NCI-H1930 (cell line): ENCODE measurements at places on chromosomes 1 and 21.

GRCh38 chr1:219152751-219153150 lies 20.9 kb upstream of the LYPLAL1 start:
- no peak for DNase-seq

DNA sequence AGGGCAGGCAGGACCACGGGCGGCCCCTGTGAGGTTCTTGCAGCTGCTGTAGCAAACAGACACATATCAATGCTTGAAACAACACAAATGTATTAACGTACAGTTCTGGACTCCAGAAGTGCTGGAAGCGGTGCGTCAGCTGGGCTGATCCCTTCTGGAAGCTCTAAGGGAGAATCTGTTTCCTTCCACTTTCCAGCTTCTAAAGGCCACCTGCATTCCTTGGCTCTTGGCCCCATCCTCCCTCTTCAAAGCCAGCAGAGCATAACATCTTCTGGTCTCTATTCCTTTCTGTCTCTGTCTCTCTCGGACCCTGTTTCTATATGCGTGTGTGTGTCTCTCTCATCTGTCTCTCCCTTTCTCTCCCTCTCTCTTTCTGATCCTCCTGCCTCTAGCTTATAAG lies 102.3 kb downstream of the SPSB1 start:
- no peak for DNase-seq

GRCh38 chr1:20634594-20635084 lies 1.4 kb downstream of the PINK1 start:
- no peak for DNase-seq

DNA sequence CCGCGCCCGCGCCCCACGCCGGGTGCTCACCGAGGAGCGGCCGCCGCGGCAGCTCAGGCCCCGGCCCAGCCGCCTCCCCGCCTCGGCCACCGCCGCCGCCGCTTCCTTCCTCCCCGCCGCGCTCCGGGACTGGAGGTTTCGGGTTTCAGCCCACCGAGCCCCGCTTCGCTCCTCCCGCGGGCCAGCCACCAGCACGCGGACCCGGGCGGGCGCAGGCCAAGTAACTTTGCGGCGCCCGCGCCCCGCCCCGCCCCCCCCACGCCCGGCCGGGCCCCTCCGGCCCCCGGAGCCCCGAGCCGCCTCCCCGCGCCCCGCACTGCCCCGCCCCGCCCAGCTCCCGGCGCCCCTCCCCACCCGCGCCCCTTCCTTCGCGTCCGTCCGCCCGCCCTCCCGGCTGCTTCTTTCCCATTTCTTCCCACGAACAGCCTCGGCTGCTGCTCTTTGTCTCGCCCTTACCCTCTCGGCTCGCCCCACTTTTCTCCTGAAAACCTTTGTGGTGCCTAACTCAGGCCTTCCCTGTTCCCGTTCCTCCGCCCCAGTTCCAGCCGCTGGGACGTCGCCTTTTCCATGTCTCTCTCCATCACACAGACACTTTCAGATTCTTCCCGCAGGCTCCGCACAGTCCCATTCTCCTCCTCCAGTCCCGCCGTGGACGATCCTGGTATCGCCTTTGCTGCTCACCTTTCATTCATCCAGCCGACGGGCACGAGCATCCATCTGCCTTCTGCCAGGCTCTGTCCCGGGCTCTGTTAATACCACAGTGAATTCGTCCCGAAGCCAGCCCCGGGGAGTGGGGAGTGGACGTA lies at the start of gene GPR161:
GPR161 (minus strand) TSS at position 222 of the 806 bp plus-strand sequence. CDS start 32,080 bp downstream, outside the sequence.
- DNase-seq: peak; percentile 24

GRCh38 chr1:214764502-214764901 lies 161.5 kb downstream of the CENPF start:
- DNase-seq: no peak
